ENCODE measurements at places on chromosomes 3 and 15.

- no peak for DNase-seq
These were observed 96.0 kb upstream of the PHLDB2 start for GRCh38 chr3:111763001-111763471.

DNA sequence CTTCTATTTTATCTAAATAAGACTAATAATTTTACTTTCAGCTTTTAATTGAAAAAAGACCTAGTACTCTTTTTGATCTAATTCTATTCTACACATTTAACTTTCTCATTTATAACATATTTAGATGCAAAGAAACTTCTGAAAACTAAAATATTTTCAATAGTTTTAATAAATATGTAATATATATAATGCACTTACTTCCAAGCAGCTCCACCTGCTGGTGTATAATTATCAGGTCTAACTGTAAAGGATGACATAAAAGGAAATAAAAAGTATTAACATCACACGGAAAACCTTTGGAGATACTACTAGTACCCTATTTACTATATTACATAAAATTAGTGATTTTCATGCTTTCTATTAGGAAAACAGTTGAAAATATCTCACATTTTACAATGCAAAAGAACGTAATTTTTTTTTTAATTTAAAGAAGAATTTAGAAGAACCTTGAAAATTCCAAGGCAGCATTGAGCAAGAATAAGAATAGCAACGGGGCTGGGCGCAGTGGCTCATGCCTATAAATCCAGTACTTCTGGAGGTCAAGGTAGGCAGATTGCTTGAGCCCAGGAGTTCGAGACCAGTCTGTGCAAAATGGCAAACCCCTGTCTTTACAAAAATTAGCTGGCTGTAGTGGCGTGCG is 10.2 kb downstream of the PLSCR5 start:
- DNase-seq = no peak

DNA sequence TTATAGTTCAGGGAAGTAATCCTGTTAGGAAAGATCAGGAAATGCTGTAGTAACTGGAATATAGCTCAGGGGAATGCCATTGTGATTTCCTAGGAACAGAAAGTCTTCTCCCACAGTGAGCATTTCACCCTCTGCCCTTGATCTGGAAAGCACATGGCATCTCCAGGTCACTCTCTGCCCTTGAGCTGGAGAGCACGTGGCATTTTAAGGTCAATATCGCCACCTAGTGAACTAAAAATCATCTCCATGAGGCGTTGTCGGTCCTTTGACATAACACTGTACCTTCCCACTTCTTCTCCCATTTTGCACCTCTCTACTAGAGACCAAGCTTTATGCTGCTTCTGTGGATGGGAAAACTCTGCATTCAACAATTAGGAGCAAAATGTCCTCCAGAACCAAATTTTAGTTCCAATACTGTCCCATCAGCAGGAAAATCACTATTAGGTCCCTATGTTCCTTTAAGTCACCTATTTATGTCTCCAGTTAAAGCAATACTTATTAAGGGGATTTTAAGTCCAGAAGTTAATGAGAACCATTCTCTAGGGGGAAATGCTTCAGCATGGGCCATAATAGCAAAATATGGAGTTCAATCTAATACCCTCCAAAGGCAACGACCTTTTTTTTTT is 54.7 kb upstream of the GK5 start:
- no peak for DNase-seq

DNA sequence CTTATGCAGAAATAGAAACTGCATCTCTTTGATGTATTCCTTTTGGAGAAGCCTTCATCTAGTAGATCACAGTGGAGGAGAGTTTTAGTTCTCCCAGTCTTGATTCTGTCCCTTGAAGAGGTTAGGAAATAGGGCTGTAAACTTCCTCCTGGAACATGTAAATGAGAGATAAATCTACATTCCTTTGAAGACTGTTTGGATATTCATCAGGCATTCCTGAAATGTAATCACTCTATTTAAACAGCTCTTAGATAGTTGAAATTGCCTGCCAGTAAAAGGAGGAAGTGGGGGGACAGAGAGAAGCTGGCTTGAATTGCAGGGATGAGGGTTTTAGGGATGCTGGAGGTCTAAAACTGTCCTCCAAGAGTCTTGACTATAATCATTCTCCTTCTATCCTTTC is 254.3 kb upstream of the LRRC3B start:
- DNase-seq = no peak

- DNase-seq = no peak
These were observed 318.2 kb upstream of the SEMA6D start for GRCh38 chr15:47399100-47399499.

DNA sequence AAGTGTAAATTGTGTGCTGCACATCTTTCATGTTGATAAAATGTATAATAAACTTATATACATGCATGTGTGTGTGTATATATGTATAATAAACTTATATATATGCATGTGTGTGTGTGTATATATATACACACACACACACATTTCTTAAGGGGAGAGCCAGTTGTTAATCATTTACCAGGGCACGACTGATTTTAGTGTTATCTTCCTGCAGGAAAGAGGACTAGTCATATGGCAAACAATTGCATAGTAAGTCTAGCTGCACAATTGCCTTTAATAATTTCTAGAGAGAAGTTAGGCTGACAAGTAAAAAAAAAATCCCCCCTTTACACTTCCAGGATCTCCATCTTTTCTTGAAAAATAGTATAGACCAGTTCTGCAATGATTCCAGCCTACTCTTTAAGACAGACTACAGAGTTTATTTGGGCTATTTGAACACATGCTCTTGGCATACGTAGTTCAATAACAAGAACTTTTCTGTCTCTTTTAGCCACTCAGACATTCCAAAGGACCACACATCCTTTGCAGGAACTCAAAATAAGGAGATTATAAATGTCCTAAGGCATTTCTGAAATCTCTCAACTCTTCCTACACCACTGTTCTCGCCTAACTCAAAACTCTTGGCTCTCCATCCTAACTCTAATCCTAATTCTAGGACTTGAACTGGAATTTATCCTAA is 163.6 kb upstream of the SETMAR start:
- DNase-seq = no peak

- DNase-seq = no peak
These were observed 40.7 kb upstream of the POLG start for GRCh38 chr15:89375093-89376005.

DNA sequence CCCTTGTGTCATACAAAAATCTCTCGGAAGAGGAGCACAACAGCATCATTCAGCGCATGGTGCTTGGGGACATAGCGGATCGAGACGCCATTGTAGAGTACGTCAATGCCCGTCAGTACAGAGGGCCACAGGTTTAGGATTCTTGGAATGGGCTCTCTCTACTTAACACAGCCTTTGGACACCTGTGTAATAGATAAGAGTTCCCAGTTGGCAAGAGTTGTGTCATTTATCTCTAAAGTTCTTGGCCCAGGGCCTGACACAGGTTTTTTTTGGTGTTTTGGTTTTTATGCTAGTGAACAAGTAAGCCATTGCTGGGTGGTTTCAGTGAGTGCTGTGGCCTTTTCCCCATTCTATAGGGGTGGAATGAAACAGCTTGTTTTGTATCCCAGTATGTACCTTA is 54.1 kb downstream of the SNRK start:
- DNase-seq = no peak

GRCh38 chr3:33001889-33002288 is 50.4 kb downstream of the CCR4 start:
- no peak for DNase-seq

Data from sciatic nerve (tissue), 2 donors.